ENCODE measurements at places on chromosomes 6 and 20.

DNA sequence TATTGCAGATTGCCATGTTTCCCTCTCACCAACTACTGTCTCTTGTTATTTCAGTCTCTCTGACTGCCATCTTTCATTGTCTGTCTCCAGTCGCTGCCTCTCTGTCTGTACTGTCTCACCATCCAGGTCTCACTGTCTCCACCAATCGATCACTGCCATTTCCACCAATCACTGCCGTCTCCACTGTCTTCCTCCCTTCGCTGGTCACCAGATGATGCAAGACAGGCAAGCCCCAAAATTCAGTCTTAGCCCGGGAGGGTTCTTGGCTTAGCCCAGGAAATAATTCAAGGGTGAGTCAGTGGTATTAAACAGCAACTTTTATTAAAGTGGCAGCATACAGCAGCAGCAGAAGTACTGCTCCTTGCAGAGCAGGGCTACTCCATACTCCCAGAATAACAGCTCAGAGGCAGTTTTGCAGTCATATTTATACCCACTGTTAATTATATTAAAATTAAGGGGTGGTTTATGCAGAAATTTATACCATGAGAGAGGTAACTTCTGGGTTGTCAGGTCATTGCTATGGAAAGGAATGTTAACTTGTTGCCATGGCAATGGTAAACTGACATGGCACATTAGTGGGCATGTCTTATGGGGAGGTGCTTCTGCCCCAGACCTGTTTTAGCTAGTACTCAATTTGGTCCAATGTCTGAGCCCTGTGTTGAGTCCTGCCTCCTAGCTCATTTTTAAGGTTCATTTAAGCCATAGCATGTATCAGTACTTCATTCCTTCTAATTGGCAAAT is 23.0 kb upstream of the ECHDC1 start:
- peak; percentile 78 for DNase-seq

- DNase-seq: no peak
Observed at GRCh38 chr20:31662372-31662854, 24.7 kb downstream of the COX4I2 start.

GRCh38 chr6:9412951-9413559 is 977.7 kb upstream of the SLC35B3 start:
- DNase-seq: peak; percentile 24

GRCh38 chr6:145323646-145324045 is 411.7 kb downstream of the EPM2A start:
- DNase-seq: no peak

DNA sequence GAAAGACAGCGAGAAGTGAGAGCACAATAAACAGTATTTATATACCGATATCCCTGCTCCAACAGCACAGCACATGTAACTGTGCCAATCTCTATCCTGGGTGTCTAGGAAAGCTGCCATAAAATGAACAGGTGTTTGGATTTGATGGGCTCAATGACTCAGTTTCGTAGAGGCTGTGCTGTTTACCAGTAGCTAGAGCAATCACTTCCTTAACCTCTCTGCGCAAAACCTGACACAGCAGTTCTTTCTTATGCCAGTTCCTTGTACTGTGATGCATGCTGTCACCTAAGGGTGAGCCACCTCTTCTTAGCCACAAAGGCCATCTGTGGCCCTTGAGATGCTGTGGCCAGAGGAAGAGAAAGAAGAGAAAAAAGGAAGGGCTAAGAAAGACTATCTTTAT is 59.3 kb downstream of the SHPRH start:
- peak; percentile 49 for DNase-seq

- DNase-seq: peak; percentile 83
Observed at GRCh38 chr6:122484760-122485159, 13.2 kb upstream of the SERINC1 start.

- peak; percentile 99 for DNase-seq
Observed at GRCh38 chr20:34365765-34366213, 2.7 kb downstream of the ITCH start.

DNA sequence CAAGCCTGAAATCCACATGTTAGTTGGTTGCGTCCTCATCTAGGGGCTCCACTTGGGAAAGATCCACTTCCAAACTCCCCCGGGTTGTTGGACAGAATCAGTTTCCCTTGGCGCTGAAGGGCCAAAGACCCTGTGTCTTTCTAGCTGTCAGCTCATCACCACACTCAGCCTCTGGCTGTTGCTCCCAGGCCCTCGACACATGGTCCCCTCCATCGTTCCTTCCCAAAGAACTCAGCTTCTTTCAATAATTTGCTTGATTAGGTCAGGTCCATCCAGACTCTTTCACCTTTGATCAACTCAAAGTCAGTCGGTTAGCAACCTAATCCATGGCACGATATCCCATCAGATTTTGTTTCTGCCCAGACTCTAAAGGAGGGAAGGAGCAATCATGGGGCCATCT is 254.8 kb upstream of the SULF2 start:
- no peak for DNase-seq

GRCh38 chr6:35161266-35161665 is 20.1 kb upstream of the TCP11 start:
- DNase-seq: no peak

DNA sequence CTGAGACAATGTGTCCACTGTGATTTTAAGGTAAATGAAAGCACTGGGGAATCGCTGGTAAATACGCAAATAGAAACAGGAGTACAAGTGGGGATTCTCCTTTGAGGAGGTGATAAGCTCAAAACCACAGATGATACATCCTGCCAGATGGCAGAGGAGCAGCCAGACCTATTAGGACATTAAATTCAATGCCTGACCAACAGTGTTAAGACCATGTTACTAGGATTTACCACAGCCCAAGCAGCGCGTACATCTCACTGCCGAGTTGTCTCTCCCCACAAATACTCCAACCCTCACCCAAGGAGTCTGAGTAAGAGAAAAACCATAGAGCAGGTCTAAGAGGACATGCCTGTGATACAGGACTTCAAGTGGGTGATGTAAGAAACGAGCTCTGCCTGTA is 68.9 kb upstream of the TULP1 start:
- DNase-seq: no peak

GRCh38 chr20:32763202-32764004 is 1.2 kb downstream of the DNMT3B start:
- DNase-seq: no peak

DNA sequence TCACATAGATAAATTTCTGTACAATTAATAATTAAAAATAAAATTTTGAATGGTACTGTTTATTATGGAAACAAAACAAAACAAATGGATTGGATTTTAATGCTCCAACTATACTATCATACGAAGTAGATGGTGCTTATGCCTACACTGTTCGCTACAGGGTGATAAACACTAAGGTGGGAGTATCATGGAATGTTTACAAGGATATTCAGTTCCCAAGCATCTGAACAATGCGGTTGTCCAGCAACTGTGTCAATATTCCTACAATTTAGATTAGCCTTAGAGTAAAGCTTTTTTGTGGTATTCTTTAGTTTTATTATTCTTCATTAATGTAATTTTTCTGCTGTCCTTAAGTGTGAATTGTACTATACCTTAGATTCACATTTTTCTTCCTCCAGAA is 105.1 kb downstream of the MMS22L start:
- no peak for DNase-seq

DNA sequence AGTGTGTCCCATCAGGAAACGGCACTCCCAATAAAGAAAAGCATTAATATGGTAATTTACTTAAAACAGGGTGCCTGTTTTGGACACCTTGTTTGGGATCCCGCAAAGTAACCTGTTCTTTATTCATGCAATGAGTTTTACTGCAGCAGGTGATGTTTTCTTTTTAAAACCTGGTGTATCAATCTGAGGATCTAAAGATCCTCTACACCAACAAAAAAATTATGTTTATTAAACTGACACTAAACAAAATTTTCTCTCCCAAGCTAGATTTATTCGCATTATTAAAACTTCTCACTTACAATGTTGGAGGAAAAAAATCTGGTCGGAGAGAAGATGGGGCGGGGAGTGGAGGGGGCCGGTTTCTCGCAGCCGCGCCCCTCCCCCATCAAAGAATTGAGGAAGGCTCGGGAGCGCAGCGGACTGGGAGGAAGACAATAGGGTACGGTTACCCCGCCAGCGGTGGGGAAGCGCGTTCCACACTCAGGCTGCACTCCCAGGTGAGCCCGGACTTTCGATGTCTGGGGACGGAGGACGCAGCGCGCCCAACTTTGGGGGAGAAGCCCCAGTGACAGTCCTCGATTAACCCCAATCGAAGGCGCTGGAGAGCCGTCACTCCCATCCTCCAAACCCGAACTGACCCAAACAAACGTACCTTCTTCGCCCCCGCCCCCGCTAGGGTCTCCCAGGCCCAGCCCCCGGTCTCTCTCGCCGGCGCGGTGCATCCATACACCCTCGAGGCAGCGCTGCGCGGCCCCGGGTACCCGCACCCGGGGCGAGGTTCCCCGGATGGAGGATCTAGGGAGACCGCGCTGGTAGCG is 1.3 kb downstream of the CD24 start:
- no peak for DNase-seq

DNA sequence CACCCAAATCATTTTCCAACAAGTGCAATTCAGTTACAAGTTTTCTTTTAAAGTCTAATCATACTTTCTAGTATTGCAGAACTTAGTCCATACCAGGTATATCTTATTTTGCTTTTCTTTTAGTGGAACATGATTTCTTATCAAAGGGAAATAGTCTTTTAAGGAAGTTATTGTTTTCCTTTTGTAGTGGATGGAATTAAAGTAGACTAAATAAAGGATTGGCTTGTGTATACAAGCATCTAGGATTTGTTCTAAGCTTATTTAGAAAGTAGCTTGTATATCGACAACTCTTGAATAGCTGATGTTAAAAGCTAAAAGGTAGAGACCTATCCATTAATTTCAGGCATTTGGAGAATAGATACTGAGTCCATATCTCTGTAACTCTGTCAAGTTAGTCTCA is 14.8 kb downstream of the DCBLD1 start:
- DNase-seq: no peak

GRCh38 chr6:131636880-131637792 is at the start of gene ENPP3:
TSS of gene ENPP3 (plus strand) at chr6:131637302. CDS start at chr6:131637385, 83 bp downstream.
- no peak for DNase-seq

DNA sequence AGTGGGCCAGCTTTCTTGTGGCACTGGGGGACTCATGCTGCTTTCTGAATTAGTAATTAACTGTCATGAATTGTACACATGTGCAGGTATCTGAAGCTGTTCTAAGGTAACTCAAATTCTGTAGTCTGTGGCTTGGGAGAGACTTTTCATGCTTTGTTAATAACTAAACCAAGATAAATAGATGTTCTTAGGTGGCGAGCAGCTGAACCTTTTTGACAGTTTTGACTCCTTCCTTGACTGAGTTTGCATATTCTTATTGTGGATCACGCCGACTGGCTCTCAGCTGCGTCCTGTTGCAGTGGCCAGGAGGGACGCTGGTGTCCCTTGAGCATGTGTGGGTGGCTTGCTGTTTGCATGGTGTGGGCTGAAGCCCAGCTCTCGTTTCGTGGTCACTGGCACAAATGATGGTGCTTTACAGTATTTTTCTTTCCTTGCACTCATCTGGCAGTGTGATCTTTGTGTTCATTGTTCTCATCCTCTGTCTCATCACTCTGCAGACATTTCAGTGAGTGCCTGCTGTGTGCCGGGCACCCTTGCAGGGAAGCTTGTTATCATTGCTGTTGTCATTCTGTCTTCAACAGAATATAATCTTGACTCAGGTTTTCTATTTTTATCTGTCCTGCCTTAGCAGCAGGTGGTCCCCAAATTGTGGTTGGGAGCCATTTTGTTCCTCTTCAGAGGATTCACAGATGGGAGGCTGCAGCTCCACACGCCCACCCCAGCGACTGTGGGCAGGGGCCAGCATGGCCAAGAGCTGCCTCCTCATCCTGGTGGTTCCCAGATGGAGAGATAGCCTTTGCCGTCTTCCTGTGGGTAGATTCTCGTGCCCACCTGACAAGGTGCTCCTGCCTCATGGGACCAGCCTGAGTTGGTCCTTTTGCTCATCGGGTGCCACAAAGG is 39.6 kb downstream of the DUSP22 start:
- no peak for DNase-seq

- no peak for DNase-seq
Observed at GRCh38 chr6:120990866-120991265, 343.4 kb downstream of the TBC1D32 start.

DNA sequence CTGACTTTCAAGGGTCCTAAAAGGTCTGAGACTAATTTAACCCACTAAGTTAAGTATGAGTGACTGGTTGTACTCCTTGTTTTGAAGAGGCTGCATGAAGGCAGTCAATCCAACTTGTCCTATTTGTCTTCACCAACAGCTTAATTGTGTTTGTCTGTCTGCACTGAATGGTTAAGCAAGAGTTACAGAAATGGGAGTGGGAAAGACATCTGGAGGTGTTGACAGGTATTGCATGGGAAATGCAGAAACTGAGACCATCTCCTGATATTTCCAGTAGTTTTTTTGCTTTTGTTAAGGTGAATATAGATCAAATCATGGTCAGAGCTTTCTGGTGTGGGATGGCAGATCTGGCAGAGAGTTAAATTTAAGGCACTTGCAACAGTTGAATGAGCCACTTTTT is 6.5 kb downstream of the FUT9 start:
- DNase-seq: no peak

GRCh38 chr6:103047567-103047966 is 1654.1 kb downstream of the GRIK2 start:
- DNase-seq: no peak

- DNase-seq: no peak
Observed at GRCh38 chr6:124994648-124995047, 32.4 kb downstream of the RNF217 start.

- DNase-seq: no peak
Observed at GRCh38 chr20:52530571-52530970, 339.0 kb upstream of the ZFP64 start.

DNA sequence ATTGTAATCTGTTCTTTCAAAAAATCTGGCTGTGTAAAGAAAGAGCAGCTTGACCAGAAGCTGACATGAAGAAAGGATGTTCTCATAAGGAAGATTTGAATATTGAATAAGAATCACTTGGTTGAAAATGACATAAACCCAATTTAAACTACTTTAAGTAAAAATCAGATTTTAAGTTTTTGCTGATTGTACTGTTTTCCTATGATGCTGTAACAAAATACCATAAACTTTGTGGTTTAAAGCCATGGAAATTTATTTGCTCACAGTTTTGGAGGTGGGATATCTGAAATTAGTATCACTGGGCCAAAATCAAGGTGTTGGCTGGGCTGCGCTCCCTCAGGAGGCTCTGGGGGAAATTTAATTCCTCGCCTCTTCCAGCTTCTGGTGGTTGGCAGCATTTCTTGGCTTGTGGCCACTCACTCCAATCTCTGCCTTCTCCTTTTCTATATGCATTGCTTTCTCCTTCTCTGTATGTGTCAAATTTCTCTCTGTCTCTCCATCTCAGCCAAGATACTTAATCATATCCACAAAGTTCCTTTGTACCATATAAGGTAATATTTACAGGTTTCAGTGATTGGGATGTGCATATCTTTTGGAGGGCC is 141.2 kb upstream of the ZFP64 start:
- no peak for DNase-seq

- DNase-seq: no peak
Observed at GRCh38 chr20:33751775-33752174, 20.0 kb downstream of the ZNF341 start.

All from MV-4-11 (cell line).